NCI-H1417 (cell line): ENCODE measurements at places on chromosomes 2 and 18.

- DNase-seq = no peak
Observed at GRCh38 chr2:205909184-205909572, 176.8 kb downstream of the INO80D start.

DNA sequence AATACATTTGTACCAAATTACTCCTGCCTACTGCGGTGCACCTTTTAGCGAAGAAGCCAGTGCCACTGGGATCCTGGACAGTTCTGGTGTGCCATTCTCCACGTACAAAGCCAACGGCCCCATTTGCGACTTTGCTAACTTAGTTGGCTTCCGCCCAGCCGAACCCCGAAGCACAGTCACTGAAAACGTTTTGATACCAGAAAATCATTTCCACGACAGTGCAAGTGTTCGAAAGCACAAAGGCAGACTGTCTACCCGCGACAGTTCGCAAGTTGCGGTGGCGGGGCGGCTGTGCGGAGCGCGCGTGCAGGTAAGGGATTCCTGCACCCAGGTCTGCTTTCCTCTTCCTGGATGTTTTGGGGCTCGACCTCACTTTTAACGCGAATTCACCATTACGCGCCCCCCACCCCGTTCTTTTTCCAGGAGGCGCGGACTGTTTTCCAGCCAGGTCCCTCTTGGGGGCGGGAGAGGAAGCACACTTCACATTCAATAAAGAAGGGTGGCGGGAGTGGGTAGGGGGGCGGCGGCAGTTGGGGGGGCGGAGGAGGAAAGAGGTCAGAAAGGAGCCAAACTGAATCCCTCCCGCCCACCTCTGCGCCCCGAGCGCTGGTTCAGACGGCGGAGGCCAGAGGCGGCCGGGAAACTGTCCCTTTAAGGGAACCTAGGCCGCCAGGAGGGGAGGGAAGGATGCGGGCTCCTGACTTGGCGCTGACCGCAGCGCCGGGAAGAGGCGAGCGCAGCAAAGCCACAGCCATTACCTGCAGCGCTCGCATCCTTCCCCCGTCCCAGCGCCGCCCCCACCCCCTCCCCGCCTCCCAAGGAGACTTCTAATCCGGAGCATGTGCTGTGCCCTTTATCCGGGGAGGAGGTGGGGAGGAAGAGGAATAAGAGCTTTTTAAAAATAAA is 107.4 kb upstream of the KCTD1 start:
- DNase-seq = peak; percentile 53

- DNase-seq = no peak
Observed at GRCh38 chr2:63096491-63096890, 45.9 kb downstream of the OTX1 start.

- DNase-seq = no peak
Observed at GRCh38 chr2:99775585-99775984, 285.8 kb upstream of the REV1 start.

DNA sequence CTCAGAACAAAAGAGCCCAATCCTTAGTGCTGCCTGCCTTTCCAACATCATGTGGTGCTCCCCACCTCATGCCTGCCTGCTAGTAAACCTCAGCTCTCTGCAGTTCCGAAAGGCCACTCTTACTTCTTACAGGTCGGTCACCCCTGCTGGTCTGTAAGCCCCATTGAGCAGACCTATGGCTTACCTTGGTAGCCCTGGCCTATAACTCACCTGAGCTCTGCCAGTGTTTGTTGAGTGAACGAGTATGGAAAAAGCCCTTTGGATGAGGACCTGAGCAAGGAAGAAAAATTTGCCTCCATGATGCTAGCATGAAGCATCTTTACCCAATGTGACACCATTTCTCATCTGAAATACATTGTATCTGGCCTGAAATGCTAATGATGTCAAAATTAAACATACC is 83.3 kb downstream of the LIPG start:
- DNase-seq = no peak

DNA sequence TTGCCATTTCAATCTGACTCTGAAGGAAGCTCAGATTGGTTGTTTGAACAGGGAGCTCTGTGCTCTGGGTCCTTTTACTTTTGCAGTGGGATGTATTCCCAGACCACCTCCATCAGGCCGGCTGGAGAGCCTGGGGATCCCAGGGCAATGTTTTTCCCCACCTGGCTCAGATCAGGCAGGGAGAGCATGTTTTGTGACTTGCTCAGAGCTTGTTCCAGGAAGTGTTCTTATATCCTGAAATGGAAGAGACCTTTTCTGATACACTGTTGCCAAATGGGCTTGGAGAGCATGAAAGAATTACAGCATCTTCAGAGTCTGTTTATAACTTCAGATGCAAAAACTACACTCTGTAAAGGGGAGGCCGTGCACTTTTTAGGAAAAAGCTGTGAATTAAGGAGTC is 56.0 kb downstream of the LIPG start:
- no peak for DNase-seq

DNA sequence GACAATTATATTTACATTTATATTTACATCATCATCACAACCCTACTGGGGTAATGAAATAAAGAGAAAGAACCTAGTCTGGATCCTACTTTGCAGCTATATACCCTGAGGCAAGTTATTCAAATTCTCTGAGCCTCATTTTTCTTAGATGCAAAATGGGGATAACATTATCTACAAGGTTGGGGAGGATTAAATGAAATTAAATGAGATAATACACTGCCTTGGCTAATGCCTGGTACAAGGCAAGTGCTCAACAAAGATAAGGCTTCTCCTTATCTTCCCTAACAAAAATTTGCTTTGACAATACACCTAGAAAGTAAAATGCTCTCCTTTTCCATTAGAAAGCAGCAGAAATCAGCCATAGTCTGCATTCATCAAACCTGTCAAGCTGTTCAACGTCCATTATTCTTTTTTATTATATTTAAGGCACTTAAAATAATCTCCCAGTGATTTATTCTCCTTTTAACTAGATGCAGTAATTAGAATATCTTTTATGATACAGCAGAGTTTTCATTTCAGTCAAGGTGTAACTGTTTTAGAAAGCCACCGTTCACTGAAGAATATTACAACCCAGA is 44.8 kb downstream of the TCF4 start:
- no peak for DNase-seq

DNA sequence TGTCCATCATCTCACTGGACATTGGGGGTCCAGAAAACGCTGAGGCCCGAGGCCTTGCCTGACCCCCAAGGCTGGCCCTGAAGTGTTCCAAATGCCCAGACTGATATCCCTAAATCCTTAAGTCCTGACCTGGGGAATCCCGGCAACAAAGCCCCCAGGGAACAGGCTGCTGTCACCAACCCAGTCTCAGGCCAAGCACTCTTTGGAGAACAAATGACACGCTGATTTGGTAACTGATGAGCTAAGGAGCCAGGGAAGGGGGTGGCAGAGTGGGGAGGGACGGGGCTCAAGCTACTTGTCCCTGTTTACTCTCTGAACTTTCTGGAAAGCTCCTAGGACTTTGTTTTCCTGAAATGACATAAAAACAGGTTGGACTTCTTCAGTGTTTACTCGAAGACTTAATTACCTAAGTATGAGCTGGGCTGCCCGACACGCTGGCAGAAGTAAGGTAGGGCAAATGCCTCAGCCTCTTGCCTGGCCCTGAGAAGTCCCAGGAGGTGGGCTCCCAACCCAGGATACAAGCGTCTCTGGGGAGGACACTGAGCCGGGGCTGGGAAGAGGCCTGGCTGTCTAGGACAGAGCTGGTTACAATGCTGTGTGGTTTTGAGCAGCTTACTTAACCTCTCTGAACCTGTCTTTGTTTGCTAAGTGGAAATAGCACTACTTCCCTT is 105.5 kb upstream of the GLI2 start:
- no peak for DNase-seq
